Naive thymus-derived CD8-positive, alpha-beta T cell (primary cell): ENCODE measurements at places on chromosomes 2 and 18. TPM values are rescaled to one million over a fixed set of nuclear protein-coding genes. Genes with fewer than 3 reads are reported as not detected.

IL18R1 gene
- 1.9 TPM for total RNA-seq

AMER3 gene
- total RNA-seq, result not detected

FRZB gene
- not detected for total RNA-seq

EFHD1 gene
- 5.1 TPM for total RNA-seq

DES gene
- not detected for total RNA-seq

- no peak for DNase-seq
Measured at GRCh38 chr18:14917311-14917710, 169.3 kb downstream of the ANKRD30B start.

DNA sequence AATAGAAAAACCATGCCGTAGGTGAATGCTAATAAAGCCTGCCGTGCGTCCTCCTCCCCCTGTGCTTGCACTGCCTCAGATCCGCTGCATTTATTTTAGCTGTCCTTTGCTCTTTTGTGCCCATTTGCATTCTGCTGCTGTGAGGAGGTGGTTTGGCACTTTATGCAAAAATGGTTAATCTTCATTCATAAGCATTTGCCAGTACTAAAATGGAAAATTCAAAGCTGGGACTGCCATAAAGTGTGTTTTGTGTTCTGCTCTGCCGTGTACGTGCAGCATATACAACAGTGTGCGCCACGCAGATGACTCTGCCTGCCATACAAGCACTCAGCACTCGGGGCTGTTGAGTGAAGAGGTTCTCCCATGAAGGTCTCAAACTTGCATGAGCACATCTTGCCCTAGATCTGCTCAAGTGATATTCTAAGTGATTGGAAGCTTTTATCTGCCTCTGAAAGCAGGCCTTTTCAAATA lies 73.6 kb downstream of the SPATS2L start:
- no peak for DNase-seq

- no peak for DNase-seq
Measured at GRCh38 chr2:3208591-3208990, 169.0 kb downstream of the EIPR1 start.

GRCh38 chr2:174166261-174166660 lies 82.1 kb downstream of the OLA1 start:
- DNase-seq, result no peak

- no peak for DNase-seq
Measured at GRCh38 chr2:216195565-216196029, 86.4 kb downstream of the XRCC5 start.

DNA sequence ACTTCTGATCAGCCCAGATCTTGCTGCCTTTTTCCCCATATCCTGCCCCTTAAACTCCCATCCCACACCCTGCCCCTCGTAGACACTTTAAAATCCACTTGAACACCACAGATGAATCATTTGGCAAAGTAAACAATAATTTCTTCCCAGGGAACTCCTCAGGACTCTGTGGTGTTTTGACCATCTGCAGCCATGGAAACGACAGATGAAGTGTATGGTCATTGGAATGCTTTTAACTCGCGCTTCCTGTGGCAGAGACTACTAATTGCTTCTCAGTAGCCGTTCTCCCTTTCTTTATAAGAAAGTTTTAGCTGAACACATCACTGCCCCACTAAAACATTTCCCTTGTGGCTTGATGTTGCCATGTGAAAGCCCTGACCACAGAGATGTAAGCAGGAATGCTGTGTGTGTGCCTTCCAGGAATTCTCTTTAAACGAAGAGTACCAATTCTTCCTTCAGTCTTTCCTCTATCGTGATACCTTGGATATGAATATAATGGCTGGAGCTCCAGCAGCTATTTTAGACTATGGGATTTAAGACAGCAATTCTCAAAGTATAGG lies 92.7 kb upstream of the PARD3B start:
- no peak for DNase-seq

GRCh38 chr2:85453571-85453970 lies 35.1 kb downstream of the SH2D6 start:
- DNase-seq, result no peak

GRCh38 chr2:160583146-160583535 lies 89.5 kb upstream of the RBMS1 start:
- DNase-seq, result no peak

DNA sequence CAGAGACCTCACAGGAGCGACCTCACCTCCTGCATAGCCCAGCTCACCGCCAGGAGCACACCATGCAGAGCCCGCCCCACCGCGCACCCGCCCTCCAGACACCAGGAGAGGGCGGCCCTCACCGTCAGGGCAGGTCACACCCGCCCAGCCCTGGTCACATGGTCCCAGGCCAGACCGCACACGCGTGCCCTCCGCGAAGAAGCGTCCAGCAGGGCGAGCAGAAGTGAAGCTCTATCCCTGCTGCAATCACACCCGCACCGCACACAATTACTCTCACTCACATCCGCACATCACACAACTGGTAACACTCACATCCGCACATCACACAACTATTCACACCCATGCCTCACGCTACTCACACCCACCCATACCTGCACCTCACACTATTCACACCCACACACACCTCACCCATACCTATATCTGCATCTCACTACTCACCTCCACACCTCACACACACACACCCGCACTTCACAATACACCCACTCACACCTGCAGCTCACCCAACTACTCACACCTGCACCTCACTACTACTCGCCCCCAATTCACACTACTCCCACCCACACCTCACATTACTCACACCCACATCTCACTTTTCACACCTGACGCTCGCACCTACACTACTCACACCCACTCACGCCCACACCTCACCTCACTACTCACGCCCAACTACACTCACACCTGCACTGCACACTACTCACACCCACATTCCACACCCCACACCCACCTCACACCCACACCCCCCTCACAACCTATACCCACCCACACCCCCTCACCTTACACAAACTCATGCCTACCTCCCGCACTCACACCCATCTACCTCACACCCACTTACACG lies 242.0 kb downstream of the HDAC4 start:
- DNase-seq, result no peak
